ENCODE measurements at places on chromosomes 1 and 21.

DNA sequence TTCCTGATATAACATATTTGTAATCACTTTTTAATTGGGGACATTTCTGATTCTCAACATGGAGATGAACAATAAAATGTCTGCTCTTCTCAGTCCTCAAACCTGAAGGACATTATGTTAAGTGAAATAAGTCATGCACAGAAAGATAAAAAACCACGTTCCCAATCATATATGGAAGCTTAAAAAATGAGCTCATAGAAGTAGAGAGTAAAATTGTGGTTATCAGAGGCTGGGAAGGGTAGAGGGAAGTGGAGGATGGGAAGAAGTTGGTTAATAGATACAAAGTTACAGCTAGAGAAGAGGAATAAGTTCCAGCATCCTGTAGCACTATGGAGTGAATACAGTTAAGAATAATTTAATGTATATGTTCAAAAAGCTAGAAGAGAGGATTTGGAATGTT, 1.5 kb upstream of the CD48 start:
- no peak for DNase-seq

GRCh38 chr1:67479146-67479891, 49.1 kb upstream of the SERBP1 start:
- no peak for DNase-seq

DNA sequence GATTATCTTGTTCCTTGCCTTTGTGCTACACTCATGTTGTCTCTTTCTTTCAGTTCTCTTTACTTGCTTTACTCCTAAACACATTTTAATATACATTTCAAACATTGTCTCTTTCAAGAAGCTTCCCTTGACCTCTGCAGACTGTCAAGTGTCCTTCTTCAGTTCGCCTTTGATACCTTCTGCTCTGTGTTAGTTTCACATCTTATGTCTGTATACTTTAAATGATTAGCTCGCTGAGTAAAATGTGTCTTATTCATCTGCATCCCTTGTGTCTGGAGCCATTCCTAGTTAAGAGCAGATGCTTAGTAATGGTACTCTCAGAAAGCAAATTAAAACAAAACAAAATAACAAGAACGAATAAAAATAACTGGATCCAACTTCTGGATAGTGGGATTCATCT, 303.3 kb downstream of the S1PR1 start:
- DNase-seq: no peak

- DNase-seq: no peak
Observed at GRCh38 chr1:183653876-183654451, 848 bp upstream of the APOBEC4 start.

DNA sequence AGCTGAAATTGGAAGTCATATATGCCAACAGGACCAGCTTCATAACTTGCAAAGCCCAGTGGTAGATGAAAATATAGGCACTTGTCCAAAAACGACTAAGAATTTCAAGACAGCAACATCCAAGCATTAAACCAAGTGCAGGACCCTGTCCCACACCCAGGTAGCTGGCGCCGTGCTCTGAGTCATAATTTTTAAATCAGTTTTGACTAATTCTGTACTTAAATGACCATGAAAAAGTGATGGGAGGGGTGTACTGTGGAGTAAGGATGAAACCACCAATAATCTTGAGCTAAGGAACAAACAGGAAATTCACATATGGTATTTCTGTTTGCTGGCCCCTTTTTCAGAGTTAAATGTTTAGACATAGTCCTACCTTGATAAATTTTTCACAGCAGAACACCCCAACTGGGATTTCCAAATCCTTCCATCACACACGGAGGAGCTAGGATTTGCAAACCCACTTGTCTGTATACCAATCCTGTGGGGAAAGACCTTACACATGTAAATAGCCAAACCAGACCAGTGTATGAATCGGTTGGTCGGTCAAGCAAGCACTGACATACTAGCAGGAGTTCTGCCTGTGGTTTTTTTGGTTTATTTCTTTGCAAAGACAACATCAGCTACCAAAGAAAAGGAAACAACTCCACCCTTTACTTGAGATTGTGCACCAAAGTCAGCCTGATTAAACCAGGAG, 235.7 kb upstream of the RAB4A start:
- no peak for DNase-seq

DNA sequence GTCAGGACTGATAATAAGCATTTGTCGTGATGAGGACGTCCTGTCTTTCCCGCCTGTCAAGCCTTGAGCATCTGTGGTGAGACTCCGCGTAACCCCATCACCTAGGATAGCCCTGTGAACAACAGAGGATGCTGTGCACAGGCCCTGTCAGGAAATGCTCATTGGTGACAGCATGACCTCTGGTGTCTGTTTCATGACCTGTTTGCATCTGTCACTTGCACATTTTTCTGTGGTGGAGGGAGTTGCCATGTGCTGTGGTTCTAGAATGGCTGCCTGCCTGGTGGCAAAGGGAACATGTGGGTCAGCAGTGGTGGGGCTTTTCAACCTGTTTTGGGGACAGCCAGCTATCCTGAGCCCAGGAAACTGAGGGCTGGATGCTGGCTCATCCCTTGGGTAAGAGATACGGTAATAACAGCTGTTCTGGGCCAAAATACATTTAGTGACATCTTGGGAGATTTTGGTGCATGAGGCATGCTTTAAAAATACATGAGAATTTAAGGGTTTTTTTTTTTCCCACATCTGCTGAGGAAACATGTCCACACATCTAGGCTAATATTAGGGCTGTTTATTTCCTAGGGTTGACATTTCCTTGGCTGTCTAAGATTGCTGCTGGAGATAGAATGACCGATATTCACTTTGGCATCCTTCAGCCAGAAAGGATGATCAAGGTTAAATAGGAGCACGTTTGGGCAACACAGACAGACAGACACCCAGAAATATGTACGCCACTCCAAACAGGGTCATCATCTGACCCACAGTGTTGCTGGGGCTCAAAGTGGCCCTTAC, 52.9 kb downstream of the KCNC4 start:
- peak; percentile 36 for DNase-seq

- DNase-seq: no peak
Observed at GRCh38 chr1:112358061-112358770, 37.8 kb upstream of the CTTNBP2NL start.

GRCh38 chr1:232968965-232969364, 18.6 kb downstream of the NTPCR start:
- peak; percentile 53 for DNase-seq

DNA sequence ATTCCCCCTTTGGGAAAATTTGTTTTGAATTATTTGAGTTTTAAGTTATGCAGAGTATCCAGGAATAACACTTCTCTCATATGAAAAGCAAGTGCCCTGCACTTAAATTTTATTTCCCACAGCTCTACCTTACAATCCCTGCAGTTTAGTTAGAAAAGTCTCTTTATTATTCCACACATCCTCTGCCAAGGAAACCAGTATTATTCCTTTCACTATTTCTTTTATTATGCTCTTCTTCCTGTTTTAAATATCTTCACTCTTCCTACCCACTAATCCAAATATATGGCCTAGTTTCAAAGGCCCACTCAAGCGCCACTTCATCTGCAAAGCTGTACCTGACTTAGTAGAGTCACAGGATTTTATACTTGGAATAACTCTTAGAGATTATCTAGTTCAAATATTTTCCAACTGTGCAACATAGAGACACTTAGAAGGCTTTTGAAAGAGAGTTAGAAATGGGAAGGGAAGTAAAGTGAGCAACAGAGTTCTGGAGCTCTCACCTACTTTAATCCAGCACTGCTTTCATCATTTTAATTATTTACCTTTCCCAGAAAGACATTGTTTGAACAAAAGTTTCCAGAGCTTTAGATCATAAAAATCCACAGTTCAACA, 97.2 kb upstream of the LYPLAL1 start:
- no peak for DNase-seq

All from activated CD8-positive, alpha-beta T cell treated with anti-CD3 and anti-CD28 coated beads, Interleukin-2, amount 10 ng/mL, durations not matched to agents 7 days and 5 days (primary cell).